Stimulated activated effector memory CD8-positive, alpha-beta T cell treated with anti-CD3 and anti-CD28 coated beads, Interleukin-12 subunit alpha, Interleukin-12 subunit beta, amount 100 ng/mL, for 72 hours (primary cell): ENCODE measurements at places on chromosomes 16 and 17.

DNA sequence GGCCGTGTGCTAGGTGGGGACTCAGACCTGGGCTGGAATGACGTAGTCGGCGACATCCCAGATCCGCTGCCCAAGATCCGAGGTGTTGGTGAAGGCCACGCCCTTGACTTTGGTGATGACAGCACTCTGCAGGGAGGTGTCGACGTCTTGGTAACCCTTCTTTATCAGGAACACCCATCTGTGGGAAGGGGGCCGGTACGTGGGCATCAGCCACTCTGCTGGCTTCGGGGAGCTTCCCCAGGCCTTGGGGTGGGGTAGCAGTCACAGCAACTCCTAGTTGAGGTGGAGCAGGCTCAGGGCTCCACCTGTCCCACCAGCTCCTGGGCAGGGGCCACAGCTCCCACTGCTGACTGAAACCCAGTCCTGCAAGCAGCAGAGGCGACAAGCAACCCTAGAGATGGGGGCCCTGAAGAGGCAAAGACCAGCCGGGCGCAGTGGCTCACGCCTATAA is 4.3 kb downstream of the P2RX5 start:
- DNase-seq: no peak

DNA sequence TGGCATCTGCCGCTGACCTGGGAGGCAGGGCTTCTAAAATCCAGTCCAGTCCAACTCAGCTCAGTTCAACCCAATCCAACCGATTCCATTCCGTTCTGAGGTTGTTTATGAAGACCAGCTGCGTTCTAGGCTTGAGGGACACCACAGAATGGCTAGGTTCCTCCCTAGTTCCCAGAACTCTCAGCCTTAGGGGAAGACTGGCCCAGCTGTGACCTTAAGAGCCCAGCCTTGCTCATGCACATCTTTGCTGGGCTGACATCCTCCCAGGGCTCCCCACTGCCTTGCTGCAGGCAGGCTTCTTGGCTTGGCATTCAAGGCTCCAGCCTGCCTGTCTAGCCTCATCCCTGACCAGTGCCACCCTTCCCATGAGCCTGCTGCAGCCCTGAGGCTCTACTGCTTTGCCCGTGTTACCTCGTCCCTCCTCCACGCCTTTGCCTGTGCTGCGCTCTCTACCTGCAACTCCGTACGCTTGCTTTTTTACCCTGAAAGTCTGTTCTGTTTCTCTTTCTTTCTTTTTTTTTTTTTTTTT is 7.9 kb downstream of the SLC12A3 start:
- DNase-seq: no peak

DNA sequence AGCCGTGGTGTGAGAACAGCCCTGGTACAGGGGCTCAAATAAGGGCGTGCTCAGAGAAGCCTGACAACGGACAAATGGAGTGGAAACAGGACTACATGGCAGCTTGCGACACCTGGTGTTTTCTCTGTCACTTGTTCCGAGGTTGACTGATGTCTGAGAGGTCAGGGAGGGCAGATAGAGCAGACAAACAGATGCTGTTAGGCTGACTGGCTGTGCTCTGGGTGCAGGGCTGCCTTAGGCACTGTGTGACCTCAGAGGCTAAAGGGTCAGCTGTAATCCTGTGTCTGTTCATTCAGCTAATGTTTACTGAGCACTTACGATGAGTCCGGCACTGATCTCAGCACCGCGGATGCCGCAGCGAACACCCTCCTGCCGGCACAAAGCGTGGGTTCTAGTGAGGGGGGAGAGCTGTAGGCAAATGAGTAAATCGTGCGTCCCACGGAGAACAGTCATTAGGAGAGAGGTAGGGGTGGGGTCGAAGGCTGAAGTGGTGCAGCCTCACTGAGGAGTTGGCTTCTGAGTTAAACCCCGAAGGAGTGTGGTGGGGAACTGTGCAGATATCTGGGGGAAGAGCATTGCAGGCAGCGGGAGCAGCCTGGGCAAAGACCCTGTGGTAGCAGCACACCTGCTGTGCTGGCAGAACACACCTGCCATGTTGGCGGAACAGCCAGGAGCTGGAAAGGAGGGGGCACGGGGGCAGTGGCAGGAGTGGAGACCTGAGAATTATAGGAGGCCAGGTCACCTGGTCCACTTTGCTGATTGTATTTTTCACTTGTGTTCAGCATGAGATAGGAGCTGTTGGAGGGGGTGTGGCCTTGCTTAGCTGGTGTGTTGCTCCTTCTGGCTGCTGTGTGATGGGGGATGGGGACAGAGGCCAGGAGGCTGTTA is 35.0 kb downstream of the GPT2 start:
- no peak for DNase-seq

DNA sequence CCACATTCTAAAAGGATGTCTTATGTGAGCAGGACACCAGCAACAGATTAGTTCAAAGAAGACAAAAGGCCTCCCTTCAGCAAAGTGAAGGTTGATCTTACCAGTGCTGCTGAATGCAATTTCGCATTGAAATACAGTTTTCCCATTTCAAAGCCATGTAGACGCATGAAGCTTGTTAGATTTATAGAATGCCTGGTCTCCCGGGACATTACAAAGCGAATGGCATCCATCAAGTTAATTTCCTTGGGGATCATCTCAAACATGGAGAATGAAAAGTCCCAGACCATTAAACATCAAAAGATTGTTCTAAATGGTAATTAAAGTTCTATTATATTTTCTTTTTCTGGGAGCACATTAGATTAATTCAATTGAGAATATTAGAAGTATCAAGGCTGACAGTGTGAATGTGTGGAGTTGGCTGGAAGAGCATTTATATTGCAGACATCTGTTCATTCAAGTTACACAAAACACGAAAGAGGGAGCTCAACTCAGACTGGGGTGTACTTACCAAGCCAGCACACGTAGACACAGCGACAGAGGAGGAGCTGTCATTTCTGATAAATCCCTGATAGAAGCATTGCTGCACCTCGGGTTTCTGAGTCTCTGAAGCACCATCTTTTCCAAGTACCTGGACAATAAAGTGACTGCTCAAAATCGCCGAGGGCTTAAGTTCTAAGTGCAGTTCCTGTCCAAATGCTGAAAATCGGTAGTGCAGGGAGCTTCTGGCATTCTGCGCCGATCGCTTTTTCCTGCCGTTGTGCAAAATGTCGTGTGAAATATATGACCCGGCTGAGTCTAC is 3.8 kb downstream of the ADAMTS18 start:
- no peak for DNase-seq

DNA sequence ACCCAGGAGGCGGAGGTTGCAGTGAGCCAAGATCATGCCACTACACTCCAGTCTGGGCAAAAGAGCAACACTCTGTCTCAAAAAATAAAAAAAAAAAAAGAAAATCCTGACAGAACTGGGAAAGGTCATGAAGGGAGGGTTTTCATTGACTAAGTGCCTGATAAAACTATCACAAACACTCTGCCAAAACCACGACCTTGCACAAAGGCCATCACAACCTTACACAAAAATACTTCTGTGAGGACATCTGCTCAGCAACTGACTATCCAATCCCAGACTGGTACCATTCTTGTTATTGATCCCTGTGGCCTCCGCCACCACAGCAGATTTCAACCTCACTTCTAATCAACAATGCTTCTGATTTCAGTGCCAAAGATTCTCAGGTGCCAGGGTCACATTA is 40.1 kb downstream of the MPHOSPH6 start:
- no peak for DNase-seq

DNA sequence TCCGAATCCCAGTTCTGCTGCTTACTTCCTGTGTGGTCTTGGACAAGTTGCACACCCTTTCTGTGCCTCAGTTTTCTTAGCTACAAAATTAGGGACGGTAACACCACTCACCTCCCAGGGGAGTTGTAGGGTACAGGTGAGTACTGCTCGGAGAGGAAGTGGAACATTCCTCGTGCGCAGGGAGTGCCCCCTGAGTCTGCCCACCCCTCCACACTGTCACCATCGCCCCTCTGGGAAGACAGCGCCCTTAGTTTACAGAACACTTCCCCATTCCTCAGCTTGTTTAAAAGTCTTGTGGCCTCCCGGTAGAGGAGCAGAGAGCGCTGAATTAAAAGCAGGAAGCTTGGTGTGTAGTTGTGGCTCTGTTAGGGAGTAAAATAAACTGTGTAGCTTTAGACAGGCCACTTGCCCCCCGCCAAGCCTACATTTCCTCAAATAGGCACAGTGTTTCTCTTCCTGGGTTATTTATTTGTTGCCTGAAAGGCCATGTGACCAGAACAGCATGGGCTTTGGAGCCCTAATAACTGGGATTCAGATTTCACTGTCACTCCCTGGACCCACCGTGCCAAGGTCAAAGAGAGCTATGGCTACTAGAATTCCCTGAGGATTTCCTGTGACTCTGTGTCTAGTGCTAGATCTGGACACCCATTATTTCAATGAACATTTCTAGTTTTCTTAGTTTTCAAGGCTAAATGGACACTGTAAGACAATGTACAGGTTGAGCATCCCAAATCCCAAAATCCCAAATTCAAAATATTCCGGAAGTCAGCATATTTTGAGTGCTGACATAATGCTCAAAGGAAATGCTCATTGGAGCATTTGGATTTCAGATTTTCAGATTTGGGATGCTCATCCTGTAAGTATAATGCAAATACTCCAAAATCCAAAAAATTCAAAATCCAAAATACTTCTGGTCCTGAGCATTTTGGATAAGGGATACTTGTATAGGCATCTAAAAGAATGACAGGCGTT is 372.5 kb downstream of the SNX29 start:
- no peak for DNase-seq

GRCh38 chr16:3066440-3066748 is 954 bp downstream of the IL32 start:
- DNase-seq: no peak

DNA sequence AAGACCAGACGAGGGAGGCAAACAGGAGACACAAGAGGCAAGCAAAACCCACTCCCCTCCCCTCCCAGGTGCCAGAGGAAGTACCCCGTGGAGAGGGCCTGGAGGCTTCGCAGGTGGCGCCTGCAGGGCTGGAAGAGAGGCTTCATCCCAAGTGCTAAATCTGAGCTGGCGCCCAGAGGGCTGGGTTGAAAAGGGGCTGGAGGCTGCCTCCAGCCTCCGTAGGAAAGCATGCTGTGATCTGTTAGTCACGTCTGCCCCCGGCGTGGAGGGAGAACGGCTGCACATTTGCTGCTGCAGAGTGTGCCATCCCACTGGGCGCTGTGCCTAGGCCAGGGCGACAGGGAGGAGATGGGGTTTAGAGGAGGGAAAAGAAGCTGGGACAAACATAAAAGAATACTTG is 16.9 kb downstream of the RPH3AL start:
- DNase-seq: no peak

- no peak for DNase-seq
Measured at GRCh38 chr17:49699966-49700575, 7.7 kb downstream of the SLC35B1 start.

DNA sequence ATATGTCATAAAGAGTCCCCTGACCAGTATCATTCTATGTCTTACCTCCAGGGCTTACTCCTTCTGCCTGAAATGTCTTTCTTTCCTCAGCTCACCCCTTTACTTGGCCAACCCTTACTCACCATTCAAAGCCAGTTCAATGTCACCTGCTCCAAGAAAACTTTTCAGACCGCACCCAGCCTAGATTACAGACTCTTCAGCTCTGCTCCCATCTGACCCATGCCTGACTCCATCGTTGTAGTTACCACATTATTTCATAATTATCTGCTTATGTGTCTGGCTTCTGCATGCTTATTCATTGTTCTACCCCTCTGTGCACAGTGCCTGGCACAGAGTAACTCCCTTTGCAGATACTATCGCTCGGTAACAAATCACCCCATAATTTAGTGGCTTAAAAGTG is 62.5 kb upstream of the TOB1 start:
- no peak for DNase-seq

- DNase-seq: no peak
Measured at GRCh38 chr17:79981661-79982101, 54.0 kb downstream of the TBC1D16 start.

DNA sequence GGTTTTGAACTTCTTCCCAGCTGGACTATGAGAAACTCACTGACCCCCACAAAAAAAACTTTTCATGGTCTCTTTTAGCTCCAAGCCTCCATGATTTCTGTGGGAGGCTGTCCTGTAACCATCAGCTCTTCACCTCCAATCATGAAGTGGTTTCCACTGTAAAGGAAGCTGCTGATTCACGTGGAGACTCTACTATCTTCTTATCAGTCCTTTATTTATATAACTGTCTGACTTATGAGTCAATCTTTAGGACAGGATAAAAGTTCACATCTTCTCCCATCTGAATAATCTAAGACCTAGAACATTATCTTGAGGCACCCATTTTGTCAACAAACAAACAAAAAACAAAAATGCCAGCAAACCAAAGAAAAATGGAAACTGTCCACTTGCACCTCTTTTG is 409.9 kb downstream of the SLC39A11 start:
- no peak for DNase-seq
